ENCODE measurements at places on chromosomes 2 and 18.

DNA sequence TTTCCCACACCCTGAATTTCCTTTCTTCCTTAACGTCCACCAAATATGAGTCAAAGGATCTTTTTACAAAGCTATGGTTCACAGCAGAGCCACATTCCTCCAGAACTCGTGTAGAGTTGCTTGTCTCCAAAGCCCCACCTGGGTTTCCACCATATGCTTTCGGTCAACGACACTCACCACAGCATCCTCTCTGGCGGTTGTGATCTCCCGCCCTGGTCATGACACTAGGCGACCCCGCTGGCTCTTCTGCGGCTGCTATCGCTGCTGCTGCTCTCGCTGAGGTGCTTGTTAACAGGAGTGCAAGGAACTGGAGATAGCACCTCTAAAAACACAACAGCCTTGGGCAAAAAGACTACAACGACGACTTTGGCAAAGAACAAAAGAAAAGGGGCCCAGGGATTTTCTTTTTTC, 340 bp downstream of the SLC40A1 start:
- DNase-seq: peak; percentile 37

GRCh38 chr18:53946594-53946993, 277.9 kb downstream of the MBD2 start:
- DNase-seq: no peak

DNA sequence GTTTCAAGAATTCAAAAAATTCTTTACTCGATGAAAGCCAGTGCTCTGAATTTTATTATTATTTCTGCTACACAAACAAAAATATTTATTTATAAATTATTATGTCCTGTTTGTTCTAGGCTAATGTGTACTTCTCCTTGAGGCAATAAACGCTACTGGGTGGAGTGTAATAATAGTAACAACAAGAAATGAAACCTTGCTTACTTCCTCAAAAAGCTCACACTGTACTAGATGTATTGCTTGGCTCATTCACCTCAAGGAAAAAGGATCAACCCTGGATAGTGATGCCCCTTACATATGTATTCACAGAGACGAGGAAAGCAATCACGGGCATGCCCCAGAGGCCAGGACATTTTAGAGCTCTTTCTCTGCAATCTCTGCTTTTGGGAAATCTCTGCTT, 685.6 kb upstream of the NXPH2 start:
- DNase-seq: no peak

- DNase-seq: no peak
These were observed 24.6 kb downstream of the EML4 start for GRCh38 chr2:42193722-42194187.

DNA sequence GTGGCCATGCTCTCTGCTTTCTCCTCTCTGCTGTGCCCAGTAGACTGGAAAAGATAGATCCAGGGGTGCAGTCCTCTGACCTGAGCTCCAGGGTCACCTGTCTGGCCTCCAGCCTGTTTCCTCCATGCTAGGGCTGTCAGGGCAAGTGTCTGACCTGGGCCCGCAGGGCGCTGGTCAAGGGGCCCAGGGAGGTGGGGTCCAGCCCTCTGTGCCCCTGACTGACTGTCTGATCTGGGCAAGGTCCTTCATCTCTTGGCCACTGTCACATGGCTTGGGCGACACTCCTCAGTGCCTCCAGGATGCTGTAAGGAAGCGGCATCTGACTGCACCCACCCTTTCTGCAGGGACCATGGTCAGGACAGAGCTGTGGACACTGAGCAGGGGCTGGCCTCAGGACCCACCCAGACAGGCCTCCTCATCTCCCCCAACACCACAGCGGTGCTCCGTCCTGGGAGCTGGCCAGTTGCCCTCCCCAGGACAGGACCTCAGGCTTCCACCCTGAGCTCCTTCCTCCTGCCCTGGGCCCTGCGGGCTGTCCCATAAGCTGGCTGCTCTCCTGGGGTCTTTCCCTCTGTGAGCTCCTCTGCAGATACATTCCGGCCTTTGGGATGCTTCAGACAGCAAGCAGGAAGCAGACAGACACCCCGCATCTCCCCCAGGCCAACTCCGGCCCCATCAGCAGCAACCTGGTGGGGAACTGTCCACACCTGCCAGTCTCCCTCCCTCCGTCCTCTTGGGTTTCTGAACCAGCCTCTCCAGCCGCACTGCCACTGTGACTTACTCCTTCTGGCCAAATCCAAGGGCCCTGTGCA, 21.2 kb upstream of the ALPI start:
- no peak for DNase-seq

DNA sequence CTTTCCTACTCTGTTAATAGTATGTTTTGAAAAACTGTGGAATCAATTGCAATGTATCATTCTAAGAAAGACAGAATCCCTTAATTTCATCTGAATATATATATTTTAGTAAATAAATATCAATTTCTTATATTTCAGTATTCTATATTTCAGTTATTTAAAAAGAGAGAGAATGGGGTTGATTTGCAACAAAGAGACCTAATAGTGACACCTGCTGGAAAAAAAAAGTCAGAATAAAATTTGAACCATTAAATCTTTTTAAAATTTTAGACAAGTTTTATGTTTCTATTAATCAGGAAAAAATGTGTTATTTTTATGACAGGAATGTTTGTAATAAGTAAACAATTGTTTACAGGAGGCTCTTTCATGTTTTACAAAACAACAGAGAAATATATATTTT, 20.7 kb upstream of the CCNT2 start:
- no peak for DNase-seq

GRCh38 chr2:60662781-60663180, 93.3 kb upstream of the PAPOLG start:
- DNase-seq: no peak

DNA sequence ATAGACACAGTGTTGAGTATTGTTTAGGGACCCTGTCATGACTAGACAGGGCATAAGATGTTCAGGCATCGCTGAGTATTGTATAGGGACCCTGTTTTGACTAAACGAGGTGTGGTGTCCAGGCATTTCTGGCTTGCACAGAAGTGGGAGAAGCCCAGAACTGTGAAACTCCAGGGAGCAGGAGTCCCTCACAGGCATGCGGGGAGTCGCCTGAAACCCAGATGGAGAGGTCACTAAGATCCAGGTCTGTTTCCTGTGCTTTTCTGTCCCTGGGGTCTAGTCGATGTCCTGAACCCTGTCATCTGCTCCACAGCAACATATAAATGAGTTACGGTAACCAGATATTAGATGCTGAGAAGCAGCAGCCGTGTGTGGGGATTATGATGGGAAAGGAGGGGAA, 469.0 kb upstream of the SALL3 start:
- no peak for DNase-seq

GRCh38 chr2:102015399-102015798, 23.6 kb downstream of the IL1R2 start:
- DNase-seq: no peak

DNA sequence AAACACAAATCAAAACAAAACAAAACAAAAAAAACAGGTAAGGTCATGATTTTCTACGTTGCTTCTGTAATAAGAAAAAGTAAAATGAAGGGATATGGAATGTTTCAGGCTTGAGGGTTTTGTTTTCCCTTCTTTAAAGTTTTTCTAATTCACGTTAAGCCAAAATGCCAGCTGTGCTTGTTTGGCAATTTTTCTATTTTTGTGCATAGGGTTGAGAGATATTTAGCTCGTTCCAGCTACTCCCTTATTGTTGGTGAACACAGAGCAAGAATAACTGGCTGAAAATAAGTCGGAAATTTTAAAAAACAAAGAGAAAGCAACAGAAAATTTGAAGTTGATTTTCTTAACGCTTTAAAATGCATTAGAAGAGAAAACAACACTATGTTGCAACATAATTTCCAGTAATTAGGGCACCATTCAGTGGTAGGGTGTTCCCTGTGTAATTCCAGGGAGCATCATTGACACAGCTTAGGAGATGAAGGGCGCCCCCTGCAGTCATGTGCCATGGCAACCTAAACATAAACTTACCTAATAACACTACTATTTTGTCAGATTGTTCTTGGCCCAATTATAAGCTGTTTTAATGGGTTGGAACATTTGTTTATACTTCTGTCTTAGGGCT, 99.5 kb downstream of the DTNA start:
- peak; percentile 14 for DNase-seq

DNA sequence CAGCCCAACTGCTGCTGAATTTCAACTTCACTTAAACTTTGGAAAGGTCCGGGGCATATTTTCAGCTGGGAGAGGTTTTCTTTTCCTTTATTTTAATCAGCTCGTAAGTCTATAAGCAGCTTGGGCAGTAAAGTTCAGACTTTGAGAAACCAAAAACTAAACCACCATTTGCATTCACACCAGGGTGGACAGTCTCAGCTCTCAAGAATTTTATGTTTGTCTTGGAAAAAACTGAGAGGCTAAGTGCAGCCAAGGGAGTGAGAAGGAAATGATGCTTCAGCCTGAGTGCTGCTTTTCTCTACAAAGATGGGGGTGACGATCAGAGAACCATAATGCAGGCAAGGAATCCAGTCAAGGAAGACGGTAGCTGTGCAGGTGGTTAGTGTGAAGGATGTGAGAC, 30.2 kb downstream of the MCFD2 start:
- no peak for DNase-seq

- no peak for DNase-seq
These were observed 5.3 kb downstream of the GPC1 start for GRCh38 chr2:240440704-240441320.

DNA sequence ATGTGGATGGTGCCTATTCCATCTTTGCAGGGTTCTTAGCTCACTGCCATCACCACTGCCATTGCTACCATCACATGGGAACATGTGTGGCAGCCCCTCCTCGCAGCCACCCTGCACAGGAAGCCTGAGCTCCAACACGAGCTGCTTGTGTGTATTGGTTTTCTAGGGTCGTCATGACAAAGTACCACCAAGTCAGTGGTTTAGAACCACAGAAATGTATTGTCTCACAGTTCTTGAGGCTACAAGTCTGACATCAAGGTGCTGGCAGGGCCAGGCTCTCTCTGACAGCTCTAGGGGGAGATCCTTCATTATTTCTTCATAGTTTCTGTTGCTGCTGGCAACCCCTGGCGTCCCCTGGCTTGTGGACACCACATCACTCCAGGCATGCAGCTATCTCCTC, 10.3 kb upstream of the IL1R2 start:
- no peak for DNase-seq

DNA sequence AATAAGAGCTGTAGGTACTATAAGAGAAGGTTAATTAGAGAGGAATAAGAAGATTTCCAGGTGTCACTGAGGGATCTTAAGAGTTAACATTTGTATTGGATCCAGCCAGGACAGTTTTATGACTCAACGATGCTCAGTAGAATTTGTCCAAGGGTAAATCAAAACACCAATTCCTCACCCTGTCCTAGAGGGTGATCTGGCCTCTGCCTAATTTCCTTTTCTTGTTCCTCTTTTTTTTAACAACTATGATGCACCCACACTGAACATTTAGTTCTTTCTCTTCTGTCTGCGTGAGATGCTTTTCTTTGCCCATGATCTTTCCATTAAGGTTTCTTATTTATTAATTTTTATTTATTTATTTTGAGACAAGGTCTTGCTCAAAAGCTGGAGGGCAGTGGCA, 92.0 kb downstream of the PMS1 start:
- DNase-seq: no peak

- no peak for DNase-seq
These were observed 831.7 kb downstream of the RNF144A start for GRCh38 chr2:7748717-7749415.

DNA sequence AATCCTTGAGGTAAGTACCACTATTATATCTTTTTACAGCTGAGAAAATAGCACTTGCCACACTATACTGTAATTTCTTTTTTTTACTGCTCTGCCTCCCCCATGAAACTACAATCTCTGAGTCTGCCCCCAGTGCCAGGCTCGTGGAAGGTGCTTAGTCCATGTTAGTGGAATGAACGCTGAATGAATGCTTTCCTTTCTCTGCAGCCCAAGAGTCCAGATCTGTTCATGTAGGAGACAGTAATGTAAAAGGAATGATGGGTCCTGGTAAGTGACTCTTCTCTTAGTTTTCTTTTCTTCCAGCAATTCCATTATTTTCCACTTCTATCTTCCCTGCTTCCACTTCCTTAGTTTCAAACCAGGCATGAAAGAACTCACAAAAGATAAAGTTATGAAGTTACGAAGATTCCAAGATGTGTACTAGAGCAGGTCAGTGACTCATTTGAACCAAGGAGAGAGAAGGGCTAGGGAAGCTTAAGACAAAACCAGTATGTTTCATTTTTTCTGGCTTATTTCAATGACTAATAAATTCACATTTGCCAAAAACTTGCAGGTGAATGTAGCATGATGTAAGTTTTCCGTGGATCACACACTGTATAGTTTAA, 46.0 kb downstream of the ARHGEF33 start:
- no peak for DNase-seq

DNA sequence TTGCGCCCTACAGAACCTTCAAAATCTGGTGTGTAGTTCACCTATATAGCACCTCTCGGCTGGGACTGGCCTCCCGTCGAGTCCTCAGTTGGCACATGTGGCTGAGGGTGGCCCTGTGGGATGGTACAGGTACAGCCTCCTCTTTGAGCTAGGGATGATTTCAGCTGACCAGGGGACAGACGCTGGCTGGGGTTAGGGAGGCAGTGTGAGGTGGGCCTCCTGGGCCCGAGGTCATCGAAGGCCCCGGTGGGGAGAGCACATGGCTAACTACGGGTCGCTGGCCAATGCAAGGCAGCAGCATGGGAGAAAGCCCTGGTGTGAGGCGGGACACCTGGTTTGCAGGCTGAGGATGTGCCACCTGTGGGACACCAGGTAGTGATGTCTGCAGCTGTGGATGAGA, 304.8 kb downstream of the GBX2 start:
- no peak for DNase-seq

- DNase-seq: no peak
These were observed 7.6 kb upstream of the PRSS56 start for GRCh38 chr2:232512602-232513001.

DNA sequence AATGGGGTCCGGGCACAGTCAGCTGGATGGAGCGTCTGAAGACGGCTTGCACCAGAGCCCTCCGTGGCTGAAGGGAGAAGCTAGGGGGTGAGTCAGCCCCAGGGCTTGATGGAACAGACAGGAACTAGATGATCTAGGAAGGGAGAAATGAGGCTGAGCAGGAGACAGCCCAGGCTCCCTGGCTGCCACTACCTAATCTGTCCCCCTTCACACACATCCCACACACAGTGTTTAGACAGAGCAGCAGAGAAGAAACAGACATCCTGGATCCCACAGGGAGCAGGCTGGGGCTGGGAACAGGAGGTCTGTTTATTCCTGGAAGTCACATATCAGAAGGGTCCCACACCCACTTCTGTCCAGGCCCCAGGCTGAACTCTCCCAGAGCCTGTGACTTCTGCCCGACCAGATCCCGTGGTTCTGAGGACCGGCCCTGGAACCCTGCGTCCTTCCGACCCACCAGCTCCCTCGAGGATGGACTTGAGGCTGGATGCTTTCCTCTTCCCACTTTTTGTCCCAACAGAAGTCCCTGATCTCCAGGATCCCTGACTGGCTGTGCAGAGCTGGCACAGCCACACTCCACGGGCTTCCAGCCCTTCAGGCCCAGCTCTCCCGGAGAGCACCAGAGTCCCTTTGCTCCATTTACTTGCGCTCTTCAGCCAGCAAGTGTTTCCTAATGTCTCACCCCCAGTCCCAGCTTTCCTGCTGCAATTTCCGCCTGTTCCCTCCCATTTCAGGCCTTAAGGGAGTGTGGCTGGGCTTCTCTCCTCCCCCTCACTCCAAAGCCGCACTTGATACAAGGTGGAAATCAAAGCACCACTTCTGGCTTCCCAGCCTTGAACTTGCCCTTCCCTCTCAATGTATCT, 1.5 kb upstream of the GPBAR1 start:
- no peak for DNase-seq

- peak; percentile 88 for DNase-seq
These were observed 96.0 kb upstream of the TTC39C start for GRCh38 chr18:23918395-23919032.

Measured in activated CD4-positive, alpha-beta T cell treated with anti-CD3 and anti-CD28 coated beads, Interleukin-2, amount 50 U/mL, for 48 hours (primary cell).